ENCODE measurements at places on chromosomes 3 and 15.

- no peak for DNase-seq
Observed at GRCh38 chr15:91941871-91942658, 88.6 kb downstream of the SLCO3A1 start.

- no peak for DNase-seq
Observed at GRCh38 chr15:93515256-93516051, 426.4 kb upstream of the RGMA start.

- DNase-seq = no peak
Observed at GRCh38 chr15:85692321-85692720, 102.4 kb downstream of the KLHL25 start.

- no peak for DNase-seq
Observed at GRCh38 chr15:68413363-68414205, 18.4 kb downstream of the ITGA11 start.

DNA sequence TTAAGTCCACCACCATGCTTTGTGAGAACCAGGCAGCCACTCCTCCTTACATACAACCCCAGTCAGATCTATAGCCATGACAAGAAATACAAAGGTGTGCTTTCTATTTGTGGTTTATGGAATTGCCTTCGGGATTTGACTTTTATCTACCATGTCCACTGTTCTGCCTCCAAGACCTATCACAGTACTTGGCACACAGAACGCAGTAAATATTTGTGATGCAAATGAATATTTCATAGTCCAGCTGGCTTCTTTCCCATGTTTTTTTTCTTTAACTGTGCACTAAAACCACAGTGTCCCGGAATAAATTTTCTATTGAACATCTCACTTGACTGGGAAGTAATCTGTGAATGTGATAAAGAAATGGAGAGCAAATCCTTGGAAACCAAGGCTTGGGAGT lies 314.7 kb downstream of the RORA start:
- no peak for DNase-seq

GRCh38 chr3:52091586-52092270 lies 35.4 kb upstream of the DUSP7 start:
- DNase-seq = no peak

DNA sequence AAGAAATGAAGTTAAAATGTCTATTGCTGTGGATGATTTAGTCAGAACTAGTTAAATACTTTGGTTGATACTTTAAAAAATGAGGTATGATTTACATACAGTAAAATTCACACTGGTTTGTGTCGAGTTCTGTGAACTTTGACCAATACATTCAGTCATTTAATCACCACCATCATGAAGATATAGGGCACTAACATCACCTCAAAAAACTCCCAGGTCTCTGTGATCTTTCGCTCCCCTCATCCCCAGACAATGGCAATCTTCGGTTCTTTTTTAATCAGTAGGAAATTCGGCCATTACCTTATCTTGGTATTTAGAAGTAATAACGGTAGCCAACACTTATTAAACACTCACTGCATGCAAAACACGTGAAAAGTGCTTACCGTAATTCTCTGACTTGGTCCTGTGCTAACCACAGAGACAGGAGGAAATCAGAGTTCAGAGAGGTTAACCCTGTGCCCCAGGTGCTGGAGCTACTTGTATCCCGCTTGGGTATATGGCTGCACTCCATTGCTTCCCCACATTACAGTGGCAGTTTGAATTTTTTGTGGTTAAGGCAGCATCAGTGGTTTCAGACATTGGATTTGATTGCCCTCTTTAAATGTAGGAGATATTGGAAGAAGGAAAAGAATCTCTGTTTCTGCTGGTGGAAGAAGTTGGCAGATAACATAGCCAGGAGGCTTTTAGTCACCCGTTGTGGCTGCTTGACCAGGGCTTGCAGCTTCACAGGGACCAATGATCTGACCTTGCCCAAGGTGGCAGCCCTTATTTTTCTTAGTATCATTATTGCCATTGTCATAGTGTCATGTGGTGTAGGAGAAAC lies 4.2 kb downstream of the PLCL2 start:
- no peak for DNase-seq

DNA sequence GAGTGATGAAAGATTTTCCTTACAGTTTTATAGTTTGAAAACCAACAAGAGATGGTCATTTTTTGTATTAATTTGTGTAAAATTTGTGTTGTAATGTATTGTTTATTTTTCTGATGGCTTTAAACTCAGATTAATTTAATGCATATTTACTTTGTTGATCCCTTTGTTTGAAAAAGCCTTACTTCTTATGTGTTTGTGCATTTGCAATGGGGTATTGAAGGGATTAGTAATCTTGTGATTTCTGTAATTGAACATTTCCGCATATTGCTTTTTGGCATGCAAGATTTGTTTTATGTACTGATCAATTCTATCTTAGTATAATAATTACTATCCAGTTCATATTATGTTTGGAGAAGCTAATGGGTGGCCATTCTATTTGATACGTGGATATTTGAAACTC lies 98.4 kb upstream of the ROBO1 start:
- no peak for DNase-seq

- peak; percentile 94 for DNase-seq
Observed at GRCh38 chr3:64224826-64225610, at the start of gene PRICKLE2. Gene PRICKLE2 (minus strand): TSS chr3:64225466. CDS start chr3:64198927, 26,539 bp downstream.

GRCh38 chr15:60804986-60805949 lies 326.3 kb upstream of the ICE2 start:
- DNase-seq = no peak

DNA sequence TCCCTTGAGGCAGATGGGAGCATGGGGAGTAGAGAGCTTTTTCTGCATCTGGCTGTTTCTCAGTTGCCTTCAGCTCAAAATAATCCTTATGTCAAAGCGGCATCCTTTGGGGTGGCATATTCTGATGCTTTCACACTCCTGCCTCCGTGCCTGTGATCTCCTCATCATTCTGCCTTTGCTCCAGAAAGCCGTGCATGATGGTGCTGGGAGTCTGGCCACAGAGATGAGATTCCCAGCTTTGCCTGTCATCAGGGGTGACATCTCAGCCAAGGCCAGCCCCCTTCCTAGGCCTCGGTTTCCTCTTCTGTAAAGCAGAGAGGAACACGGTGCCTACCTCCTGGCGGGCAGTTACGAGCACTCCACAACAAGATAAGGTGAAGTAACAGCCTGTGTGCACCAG lies 96.3 kb upstream of the ALDH1A3 start:
- DNase-seq = no peak

- DNase-seq = peak; percentile 91
Observed at GRCh38 chr3:187954873-187955586, 198.9 kb upstream of the LPP start.

- no peak for DNase-seq
Observed at GRCh38 chr3:71924721-71925120, 139.8 kb upstream of the PROK2 start.

GRCh38 chr3:60431599-60431958 lies 819.7 kb downstream of the FHIT start:
- DNase-seq = no peak

DNA sequence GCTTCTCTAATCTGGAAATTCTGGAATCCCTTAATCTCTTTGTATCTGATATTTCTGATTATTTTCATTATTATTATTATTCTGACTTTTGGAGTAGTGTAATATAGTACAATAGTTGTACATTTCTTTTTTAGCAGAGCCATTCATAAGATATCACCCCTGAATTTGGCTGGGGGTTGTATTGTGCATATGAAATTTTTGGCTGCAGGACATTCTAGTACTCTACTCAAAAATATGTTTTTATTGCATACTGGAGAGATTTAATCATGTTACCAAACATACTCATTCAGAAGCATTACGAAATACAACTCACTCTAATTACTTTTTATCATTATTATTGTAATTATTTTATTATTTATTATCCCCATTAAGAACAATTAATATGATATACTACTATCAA lies 589.7 kb upstream of the KCNMB2 start:
- DNase-seq = no peak

DNA sequence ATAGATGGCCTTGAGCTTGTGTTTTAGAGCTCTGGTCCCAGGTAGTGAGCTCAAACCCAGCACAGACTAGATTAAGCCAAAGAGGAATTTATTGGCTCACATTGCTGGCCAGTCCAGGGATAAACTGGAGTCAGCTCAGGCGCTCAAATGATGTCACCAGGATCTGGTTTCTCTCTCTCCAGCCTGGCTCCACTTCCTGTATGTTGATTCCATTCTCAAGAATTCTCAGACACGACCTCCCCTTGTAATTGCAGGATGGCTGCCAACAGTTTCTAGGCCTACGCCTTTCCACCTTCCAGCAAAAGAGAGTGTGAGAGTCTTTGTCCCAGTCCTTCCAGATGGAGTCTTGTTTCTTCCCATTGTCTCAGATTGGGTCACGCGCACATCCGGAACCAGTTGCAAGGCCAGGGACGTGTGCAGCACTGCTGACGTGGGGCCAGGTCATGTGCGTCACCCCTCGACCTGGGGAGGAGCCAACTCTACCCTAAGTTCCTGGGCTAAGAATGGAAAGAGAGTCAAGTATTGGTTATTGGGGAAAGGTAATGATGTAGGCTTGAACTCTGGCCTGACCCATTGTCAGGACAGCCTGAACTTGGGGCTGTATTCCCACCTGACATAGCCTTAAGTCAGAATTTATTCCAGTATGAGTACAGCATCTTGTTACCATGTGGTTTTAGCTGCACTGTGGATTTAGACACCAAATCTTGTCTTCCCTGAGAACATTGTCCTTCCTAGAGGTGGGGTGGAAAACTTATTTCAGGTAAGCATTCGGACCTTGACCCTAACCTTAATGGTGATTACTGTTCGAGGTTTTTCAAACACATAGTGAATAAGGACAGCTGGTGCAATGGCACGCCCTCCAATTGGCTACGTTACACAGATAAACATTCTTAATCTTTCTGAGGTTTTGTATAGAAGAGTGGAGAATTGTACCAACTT lies 31.6 kb downstream of the CACNA1D start:
- no peak for DNase-seq

DNA sequence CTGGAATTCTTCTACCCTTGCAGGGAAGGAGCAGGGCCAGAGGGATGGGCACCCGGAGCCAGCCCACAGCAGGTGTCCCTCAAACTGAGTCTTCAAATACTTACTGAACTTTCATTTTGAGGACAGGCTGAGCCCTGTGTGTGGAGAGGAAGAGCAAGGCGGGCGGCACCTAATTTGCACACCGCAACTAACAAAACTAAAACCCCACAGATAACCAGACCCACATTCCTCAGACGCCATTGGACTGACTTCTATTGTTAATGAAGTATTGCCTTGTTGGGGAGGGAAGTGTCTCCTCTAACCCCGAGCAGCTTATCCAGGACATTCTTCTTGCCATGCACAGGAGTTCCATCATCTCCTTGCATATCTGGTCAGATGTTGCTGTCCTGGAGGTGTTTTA lies 105.2 kb upstream of the NR2E3 start:
- peak; percentile 66 for DNase-seq

DNA sequence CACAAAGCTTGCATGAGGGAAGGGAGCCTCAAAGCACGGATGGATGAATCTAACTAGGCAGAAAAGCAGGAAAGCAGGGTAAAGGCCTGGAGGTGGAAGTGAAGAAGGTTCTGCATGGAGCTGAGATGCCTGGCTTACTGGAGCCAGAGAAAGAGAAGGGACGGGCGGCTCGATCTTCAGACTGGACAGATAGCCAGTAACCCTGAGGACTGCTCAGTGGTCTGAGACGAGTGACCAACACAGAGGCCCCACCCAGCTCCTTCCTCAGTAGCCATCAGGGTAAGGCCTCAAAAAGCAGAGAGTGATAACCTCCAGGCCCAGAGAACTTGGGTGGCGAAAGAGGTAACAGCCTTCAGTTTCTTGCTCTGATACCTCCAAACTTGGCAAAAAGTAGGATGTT lies 6.4 kb downstream of the CLN6 start:
- no peak for DNase-seq

DNA sequence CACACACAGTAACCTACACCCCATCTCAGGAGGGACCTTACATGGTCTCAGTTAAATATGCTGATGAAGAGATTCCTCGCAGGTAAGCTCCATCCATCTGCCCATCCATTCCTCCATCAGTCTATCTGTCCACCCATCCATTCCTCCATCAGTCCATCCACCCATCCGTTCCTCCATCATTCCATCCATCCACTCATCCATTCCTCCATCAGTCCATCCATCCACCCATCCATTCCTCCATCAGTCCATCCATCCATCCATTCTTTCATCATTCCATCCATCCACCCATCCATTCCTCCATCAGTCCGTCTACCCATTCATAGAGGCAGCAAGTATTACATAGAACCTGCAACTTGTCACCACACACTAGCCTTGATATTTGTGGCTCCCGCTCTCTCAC lies 77.9 kb downstream of the DNASE1L3 start:
- no peak for DNase-seq

DNA sequence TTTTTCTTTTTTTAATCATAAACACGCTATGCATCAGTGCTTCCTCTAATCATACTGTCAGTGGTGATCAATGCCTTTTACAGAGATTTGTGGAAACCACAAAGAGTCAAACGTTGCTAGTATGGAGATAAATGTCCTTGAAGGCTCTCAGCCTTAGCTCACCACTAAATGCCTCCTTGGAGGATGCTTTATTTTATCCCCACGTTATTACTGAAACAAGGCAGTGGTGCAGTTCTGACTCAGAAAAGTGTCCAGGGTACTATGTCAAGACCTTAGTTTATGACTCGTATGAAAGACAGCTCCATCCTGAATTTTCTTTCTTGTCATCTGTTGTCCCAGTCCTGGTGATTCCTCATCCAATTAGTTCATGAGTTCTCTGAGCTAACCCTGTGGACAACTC lies 1146.7 kb downstream of the IGSF11 start:
- DNase-seq = peak; percentile 50

DNA sequence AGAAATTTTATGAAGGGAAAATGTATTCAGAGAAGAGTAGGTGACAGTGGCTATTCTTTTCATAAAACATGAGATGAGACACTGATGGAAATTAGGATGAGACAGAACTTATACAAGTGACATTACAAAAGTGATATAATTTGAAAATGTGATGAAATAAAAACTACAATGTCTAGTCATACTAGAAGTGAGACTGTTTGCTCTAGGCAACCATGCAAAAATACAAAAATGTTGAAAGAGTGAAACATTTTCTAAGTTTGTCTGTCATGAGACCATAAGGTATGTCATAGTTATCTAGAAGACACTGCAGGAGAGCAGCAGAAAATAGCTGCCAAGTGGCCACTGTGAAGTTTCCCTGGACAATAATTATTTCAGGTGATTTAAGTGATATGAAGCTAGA lies 459.5 kb downstream of the DIPK2A start:
- DNase-seq = no peak

- no peak for DNase-seq
Observed at GRCh38 chr3:61186030-61186429, 65.2 kb downstream of the FHIT start.

DNA sequence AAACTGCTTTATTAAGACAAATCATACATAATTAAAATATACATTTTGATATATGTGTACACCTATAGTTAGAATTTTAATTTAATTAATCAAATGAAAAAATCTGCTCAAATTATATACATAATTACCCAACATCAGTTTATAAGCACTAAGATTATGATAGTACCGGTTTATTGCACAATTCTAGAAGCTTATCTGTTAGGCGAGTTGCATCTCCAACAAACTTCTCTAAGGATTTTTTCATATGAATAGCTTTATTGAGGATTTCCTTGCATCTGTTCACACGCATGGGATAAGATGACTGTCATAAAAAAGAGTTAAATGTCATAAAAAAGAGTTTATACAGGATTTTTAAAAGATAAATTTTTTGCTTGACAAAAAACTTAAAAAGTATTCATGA lies 19.9 kb upstream of the XRN1 start:
- no peak for DNase-seq

Measured in foreskin fibroblast (primary cell).